ENCODE measurements at places on chromosomes 2 and 18.

- DNase-seq: no peak
Measured at GRCh38 chr2:112153179-112153490, 14.9 kb downstream of the FBLN7 start.

DNA sequence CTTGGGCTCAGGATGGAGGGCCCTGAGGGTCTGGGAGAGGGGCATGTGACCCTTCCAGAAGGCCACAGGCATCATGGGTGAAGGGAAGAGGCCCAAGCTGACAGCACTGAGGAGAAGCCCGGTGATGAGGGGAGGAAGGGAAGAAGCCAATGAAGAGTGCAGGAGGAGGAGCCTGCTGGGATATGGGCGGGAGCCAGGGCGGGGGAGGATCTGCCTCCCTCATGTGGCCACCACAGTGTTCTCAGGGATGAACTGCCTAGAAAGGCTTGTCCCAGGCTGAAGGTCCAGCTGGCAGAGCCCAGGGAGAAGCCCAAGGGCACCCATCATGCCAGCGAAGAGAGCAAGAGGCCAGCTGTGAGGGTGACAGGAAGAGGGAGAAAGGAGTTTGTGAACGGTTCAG lies 24.6 kb upstream of the PLB1 start:
- DNase-seq: no peak

GRCh38 chr18:46324087-46324955 lies 220.1 kb downstream of the HAUS1 start:
- DNase-seq: no peak

- DNase-seq: no peak
Measured at GRCh38 chr18:72206814-72207213, 337.3 kb downstream of the CBLN2 start.

DNA sequence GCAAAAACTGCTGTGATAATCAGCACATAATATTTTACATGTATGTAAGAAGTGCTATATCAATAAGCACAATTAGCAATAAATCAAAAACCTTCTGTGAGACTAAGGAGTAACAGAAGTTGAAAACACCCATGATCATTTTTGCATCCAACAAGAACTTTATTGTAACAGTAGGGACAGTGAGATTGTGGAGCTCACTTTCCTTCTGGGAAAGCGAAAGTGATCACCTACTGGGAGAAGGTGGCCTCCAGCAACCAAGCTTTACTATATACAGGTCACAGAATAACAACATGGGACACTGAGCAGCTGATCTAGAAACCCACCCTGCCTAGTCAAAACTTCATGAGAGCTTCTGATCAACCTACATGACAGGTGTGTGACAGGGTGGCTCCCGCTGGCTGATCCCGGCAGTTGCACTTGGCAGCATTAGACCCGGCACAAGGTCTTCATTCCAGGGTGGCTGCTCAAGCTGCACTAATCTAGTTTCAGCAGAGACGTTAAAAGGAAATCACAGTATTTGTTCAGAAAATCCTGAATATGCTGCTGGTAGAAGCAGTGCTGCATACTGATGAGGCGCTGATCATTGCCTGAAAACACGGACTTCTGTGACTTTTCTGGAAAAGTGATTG lies 63.5 kb upstream of the ARL5A start:
- no peak for DNase-seq

DNA sequence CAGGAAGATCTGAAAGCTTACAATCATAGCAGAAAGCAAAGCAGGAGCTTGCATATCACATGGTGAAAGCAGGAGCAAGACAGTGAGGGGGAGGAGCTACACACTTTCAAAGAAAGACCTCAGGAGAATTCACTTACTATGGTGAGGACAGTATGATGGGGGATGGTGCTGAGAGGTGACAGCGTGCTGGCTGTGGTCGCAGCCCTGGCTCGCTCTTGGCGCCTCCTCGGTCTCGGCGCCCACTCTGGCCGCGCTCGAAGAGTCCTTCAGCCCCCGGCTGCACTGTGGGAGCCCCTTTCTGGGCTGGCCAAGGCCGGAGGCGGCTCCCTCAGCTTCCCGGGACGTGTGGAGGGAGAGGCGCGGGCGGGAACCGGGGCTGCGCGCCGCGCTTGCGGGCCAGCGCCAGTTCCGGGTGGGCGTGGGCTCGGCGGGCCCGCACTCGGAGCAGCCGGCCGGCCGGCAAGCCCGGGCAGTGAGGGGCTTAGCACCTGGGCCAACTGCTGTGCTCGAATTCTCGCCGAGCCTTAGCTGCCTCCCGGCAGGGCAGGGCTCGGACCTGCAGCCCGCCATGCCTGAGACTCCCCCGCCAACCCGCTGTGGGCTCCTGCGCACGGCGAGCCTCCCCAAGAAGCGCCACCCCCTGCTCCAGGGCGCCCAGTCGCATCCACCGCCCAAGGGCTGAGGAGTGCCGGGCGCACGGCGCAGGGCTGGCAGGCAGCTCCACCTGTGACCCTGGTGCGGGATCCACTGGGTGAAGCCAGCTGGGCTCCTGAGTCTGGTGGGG lies 131.9 kb upstream of the SPATS2L start:
- DNase-seq: no peak

DNA sequence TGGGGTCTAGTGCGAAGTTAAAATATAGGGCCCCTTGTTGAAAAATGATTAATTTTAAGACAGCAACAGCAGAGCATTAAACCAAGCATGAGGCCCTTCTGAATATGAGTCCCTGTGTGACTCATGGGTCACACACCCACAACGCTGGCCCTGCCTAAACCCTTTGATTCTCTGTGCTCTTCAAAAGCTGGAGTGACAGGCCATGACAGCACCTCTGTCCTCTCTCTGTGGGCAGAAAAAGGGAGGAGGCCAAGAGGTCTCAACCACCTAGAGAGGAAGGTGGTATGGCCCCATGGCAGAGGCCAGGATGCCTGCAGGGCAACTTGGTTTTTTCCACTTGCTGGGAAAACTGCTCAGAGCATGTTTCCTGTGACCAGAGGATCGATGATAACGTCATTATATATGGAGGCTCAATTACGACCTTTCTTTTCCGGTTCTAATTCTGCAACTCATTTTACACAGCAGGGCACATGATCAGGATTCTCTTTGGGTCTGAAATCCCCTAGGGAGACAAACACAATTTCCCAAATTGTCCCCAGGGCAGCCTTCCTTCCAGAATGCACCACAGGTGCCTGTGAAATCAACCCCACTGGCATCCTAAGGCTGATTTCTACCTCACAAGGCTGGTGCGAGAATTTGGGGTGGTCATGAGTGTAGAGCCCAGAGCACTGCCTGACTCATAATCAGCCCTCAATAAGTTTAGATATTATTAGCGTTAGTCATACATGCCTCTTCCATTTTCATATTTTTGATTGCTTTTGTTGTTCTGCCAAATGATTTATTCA lies 102.0 kb upstream of the PPP1CB start:
- DNase-seq: no peak

- no peak for DNase-seq
Measured at GRCh38 chr2:187171318-187171717, 276.7 kb downstream of the CALCRL start.

DNA sequence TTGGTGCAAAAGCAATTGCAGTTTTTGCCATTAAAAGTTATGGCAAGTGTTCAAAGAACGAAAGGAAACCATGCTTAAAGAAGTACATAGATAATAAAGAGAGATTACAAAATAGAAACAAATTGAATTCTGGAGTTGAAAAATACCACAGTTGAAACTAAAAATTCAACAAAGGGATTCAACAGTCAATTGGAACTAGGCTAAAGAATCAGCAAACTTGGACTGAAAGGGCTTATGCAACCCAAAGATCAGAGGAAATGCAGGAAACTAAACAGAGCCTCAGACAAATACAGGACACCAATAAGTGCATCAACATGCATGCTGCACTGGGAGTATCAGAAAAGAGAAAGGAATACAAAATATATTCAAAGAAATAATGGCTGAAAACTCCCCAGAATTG lies 40.3 kb downstream of the UXS1 start:
- DNase-seq: no peak

- no peak for DNase-seq
Measured at GRCh38 chr2:43464590-43464989, 131.2 kb downstream of the THADA start.

DNA sequence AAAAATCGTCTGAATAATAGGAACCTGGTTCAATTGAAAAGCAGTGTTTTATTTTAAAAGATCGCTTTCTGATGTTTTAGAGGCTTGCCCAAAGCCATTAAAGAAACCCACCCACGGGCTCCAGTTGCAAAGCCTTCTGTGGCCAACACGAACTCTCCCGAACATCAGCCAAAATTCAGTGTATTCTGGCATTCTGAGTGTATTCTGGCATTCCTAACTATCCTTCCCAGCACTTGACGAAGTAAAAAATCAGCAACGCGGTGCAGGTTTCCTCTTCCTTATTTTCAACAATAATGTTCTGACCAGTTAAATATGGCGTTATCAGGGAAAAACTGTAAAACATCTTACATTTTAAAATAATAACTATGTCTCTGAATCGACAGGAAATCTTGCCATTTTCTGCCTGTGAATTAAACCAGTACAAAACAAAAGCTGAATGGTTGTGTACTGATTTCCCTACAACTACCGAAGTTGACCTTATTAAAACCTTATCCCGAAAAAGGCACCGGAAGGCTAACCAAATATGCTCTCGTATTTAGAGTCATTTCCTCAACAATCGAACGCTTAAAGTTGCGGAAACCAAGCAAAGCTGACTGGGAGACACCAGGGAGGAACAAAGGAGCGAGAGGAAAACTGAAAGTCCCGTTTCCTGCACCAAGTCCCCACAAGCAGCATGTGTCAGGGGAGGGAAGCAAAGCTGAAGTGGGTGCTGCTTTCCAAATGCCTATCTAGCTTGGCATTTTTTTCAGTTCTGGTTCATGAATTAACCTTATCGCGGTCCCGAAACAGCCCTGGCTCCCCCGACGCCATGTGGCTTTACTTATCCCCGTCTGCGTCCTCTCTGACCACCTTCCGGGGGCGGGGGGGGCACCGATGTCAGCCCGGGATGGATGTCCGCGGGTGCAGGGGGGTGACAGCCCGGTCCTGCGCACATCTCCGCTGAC lies 44.3 kb downstream of the ZNF516 start:
- peak; percentile 12 for DNase-seq

GRCh38 chr2:231877533-231878456 lies 48.4 kb downstream of the NPPC start:
- DNase-seq: no peak

DNA sequence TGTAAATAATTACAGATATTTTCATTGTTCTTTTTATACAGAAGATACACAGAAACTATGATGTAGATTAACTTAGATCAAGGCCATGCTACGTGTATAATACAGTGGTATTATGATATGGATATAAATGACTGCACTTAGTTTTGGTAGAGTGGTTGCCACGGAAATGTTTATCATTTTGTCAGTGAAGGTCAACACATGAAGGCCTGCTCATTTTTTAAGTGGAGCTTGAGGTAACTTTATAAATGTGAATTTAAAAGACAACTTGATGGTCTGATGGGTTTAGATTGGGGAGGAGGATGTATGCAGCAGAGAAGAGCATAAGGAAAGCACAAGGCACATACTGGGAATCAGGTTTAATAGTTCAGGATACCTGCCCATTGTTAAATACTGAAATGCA lies 14.4 kb upstream of the BBS5 start:
- DNase-seq: no peak

- no peak for DNase-seq
Measured at GRCh38 chr2:128500138-128500800, 181.6 kb upstream of the HS6ST1 start.

- DNase-seq: no peak
Measured at GRCh38 chr2:216850665-216851322, 9.1 kb downstream of the TNP1 start.

DNA sequence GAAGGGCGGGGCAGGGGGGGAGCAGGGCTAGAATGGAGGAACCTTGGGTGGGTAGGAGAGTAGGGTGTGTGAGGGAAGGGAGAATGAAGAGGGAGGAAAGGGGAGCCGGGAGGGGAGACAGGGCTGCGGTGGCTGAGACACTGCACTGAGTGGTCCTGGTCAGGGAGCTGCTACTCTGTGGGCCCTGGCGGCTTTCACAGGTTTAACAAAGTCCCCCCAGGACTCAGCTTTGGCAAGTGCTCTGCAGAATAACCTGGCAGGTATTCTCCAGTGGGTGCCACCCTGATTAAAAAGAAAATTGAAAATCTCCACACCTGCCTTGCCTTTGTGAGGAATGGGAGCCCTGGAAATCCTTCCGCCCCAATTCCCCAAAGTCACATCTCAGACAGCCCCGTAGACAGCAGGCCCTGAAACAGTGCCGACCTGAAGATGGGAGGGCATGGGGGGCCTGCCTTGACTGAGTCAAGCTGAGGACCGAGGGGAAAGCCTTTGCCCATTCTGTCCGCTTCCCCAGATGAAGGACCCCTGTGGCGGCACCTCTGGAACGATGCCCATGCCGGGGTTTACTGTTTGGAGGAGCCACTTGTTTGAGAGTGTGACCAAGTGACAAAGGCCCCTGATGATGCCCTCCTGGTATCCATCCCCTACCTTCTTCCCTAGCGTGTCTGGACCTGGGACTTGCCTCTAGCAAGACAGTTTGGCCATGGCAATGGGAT lies 43.6 kb upstream of the OTOS start:
- no peak for DNase-seq

GRCh38 chr2:182444806-182445205 lies 18.0 kb upstream of the PDE1A start:
- DNase-seq: no peak

- no peak for DNase-seq
Measured at GRCh38 chr2:98778741-98779483, 48.0 kb upstream of the MGAT4A start.

DNA sequence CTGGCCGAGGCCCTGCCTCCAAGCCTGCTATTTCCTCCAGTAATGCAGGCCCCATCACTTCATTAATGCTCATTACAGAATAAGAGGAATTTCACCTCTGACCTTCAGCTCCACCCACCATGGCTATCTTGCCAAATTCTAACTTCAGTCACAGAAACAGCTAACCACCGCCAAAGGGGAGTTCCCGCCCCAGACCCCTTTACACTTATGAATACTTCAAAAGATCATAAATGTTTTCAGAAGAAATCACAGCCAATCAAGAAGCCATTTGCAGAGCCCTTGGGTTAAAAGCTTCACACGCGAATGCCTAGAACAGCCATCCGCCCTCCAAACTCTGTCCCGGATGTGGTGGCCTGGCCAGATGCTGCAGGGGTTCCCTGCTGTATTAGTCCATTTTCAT lies 73.8 kb upstream of the TWIST2 start:
- DNase-seq: no peak

GRCh38 chr2:134952608-134953007 lies 34.0 kb downstream of the CCNT2 start:
- no peak for DNase-seq

Measured in hematopoietic multipotent progenitor cell treated with erythropoietin and hydrocortisone succinate and interleukin-3 and kit ligand, for 17 days (in vitro differentiated cells).